ENCODE measurements at places on chromosomes 5 and 9.

- DNase-seq, result peak; percentile 42
These were observed 36.7 kb downstream of the SARDH start for GRCh38 chr9:133701321-133701980.

DNA sequence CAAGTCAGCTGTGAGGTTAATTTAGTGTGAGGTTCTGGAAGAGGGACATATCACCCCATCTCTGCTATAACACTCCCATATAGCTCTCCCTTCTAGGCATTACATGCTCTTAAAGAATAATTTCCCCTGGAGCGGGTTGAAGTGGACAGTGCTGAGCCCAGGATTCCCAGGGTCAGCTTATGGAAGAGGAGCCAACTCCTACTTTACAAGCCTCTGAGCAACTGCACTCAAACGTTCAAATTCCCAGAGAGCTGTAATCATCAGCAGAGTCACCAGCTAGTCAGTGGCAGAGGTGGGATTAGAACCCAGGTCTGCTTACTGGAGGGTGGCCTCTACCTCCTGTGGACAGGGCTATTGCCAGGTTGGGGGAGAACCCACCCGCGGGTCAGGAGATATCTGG lies 1.4 kb downstream of the NEURL1B start:
- no peak for DNase-seq

DNA sequence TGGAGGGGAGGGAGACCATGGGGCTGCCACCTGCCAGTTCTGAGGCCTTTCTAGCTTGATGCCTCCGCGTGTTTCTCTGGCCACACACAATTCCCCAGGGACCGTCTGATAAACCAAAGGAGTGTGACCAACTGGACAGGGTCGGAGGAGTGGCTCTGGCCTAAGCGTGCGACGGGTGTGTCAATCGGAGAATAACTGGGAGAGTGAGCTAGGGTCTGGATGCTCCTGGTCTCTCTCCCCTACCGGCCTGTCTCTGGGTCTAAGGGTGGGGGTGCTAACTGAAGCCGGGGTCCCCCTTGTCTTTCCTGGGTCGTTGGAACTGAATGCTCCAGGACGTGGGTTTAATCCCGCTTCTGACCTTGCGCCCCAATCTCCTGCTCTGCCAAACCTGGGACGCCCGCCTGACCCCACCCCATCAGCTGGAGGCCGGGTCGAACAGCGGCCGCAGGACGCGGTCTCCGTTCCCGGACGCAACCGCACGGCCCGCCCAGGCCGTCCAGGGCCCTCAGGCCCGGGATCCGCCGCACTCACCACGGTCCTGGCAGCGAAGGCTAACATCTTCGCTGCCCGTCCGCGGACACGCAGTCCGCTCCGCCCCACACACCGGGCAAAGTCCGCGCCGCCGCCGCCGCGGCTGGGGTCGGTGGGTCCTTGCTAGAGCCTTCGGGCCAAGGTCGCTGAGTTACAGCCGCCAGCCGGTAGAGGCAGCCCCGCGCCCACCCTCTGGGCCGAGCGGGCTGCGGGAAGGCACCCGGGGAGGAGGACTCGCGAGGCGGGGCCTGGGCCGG lies 447 bp downstream of the CRAT start:
- no peak for DNase-seq

- DNase-seq, result no peak
These were observed 26.1 kb upstream of the CAST start for GRCh38 chr5:96636046-96636445.

DNA sequence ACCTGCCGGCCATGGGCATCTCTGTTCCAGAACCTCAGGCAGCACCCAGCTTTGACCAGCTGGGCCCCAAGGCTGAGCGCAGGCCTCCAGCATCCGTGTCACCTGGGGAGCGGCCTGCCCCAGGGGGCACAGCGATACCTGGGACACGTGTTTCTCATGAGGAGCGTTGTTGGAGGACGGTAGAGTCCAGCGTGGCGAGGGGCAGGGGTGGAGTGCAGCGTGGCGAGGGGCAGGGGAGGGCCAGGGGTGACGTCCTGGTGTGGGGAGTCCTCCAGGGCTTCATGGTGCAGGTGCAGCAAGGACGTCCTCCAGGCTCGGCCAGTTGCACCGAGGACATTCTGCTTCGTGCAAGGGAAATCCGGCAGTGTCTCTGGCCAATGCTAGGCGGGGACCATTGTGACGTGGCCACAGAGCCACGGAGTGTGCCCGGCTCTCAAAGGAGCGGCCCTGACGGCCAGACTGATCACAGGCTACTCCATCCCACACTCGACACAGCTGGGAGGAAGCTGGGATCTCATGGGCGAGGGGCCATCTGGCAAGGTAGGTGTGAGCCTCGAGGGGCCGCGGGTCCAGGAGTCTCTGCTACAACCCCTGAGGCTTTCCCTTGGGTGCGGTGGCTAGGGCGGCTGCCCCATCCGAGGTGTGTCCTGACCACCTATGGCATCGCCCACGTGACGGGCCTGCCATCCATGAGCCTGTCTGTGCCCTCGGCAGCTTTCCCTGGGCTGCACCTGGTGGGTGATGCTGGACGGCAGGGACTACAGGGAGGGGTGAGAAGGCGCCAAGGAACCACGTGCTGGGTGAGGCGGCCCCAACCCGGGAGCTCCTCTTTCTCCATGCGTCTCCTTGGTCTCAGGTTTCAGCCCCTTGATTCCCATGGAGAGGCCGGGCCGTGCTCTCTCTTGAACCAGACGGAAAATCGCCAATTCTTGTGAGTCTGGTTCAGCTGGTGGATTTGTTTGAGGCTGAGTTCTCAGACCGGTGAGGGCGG lies 33.8 kb downstream of the SLC9A3 start:
- DNase-seq, result no peak

DNA sequence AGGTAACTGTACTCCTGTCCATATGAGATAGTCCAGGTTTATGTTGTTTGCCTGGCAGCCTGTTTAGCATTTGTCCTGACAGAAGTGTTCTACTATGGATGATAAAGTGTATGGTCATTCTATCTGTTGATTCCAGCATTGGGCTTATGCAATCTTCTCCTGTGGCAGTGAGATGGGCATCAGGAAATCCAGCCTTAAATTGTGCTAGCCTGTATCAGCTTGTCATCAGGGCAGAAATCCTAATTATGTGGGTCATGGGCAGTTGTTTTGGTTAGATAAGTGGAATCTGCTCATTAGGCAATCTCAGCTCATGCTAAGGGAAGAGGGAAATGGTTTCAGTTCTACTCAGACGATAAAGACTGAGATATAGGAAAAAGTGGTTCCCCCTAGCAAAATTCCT lies 247.4 kb upstream of the CHD1 start:
- no peak for DNase-seq

DNA sequence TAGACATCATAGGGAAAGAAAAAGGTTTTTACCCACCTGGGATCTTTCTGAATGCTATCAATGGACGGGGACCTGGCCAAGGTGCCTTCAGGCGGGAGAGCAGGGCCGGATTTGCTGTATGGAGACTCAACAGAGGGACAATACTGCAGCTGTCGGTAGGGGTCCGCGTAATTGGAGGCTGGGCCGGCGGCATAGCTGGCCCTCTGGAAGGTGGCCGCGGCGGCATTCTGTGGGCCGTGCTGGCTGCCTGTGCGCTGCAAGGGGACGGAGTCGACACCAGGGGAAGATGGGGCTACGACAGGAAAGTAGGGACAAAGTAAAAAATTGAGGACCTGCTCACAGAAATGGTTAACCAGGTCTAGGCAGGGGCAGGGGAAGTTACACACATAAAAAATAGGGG lies 557.9 kb downstream of the CTNND2 start:
- DNase-seq, result no peak

- DNase-seq, result no peak
These were observed 34.8 kb downstream of the PLEKHG4B start for GRCh38 chr5:126806-127205.

DNA sequence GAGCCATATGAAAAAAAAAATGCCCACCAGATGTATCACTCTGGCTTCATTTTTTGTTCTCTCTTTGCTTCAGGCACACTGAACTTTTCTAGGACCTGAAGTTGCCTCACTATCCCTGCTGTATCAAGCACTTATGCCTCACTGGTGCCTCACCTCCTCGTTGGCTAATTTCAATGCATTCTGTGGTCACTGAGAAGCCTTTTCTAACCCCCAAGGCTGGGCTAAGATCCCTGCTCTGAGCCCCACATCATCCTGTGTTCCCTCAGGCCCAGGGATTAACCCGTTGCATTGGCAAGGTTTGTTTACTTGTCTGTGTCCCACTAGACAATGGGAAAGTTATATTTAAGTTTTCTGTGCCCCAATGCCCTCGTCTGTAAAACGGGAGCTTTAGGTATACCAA lies 362.7 kb downstream of the OSTF1 start:
- DNase-seq, result no peak

GRCh38 chr5:150342583-150342982 lies 14.9 kb upstream of the TCOF1 start:
- no peak for DNase-seq

DNA sequence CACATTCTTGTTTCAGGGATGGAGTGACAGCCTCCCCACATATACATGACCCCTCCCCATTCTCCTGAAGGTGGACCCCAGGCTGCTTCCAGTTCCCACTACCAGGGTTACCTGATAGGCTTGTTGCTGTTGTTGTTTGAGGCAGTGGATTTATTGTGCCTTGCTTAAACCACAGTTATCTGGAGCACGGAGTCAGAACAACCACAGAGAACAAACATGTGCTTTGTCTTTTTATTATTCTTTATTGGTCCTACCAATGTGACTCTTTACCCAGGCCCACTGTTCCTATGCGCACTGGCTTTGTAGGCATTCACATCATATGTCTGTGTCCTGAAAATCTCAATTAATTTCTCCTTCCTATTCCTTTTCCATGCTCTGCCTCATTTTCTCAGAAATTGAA lies 41.2 kb upstream of the IPPK start:
- DNase-seq, result no peak

- no peak for DNase-seq
These were observed 324.8 kb downstream of the PRELID2 start for GRCh38 chr5:145510324-145510723.

GRCh38 chr9:130409246-130409645 lies 35.5 kb upstream of the ASS1 start:
- DNase-seq, result no peak

DNA sequence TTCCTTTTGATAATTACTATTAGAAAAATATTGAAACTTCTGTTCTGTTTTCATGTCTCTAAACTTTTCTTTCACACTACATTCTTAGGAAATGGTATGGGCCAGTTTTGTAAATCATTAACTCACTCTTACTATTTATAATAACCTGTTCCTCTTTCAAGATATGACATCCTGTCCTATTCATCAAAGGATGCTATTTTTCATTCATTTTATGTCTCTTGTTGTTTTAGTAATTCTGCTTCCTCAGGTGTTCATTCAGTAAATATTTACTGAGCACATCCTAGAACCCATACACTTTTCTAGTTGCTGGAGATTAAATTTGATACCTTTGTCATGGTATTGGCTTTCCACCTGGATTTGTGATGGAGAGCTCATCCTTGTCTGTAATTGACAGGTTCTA lies 58.0 kb downstream of the GDA start:
- no peak for DNase-seq

Data from CD4-positive, alpha-beta T cell treated with Interleukin-4 for 1 hour (primary cell).